Choroid plexus epithelial cell (primary cell): ENCODE measurements at places on chromosomes 1 and 21.

DNA sequence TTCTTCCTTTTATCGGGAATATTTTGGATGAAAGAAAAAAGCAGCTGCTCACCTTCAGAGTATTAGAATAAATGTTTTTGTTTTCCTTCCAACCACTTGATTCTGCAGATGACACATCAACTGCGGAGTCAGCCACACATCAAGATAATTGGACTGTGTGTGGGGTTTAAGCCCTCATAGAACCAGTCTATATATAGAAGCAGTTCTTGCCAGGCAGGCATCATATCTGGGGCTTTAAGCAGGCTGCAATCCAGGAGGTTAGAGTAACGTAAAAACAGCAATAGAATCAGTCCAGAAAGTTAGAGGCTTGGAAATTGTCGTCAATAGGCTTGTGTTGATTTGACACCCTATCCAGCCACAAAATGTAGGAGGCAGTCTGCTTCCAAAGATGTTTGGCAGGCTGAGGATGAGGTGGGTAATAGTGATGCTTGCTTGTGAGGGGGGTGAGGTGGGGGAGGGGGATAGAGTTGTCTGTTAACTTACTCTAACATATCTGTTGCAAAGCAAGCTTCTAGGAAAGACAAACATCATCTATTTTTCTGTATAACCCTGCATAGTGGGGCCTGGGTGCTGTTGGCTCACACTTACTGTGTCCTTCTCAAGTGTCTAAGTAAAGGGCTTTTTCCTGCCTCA lies 64.8 kb downstream of the PEX14 start:
- DNase-seq: no peak

DNA sequence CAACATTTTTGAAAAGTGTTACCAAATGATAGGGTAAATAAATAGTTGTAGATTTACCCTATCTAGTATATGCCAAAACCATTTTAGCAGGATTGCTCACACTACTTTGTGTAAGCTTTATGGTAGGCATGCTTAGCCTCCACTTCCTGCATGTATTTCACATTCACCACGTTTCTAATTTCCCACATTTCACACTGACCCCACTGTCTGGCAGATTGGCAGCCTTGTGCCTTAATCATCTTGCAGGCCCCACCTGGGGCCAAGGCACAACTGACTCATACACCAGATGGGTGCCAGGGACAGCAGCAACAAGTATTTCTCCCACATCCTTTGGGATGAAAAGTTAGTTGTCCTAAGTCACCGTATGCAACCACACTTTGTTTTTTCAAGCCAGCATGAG lies 21.2 kb upstream of the CENPF start:
- DNase-seq: peak; percentile 61

- DNase-seq: no peak
Measured at GRCh38 chr21:14071902-14072734, 138.6 kb downstream of the LIPI start.

GRCh38 chr1:96682056-96682455 lies 39.5 kb upstream of the PTBP2 start:
- no peak for DNase-seq

DNA sequence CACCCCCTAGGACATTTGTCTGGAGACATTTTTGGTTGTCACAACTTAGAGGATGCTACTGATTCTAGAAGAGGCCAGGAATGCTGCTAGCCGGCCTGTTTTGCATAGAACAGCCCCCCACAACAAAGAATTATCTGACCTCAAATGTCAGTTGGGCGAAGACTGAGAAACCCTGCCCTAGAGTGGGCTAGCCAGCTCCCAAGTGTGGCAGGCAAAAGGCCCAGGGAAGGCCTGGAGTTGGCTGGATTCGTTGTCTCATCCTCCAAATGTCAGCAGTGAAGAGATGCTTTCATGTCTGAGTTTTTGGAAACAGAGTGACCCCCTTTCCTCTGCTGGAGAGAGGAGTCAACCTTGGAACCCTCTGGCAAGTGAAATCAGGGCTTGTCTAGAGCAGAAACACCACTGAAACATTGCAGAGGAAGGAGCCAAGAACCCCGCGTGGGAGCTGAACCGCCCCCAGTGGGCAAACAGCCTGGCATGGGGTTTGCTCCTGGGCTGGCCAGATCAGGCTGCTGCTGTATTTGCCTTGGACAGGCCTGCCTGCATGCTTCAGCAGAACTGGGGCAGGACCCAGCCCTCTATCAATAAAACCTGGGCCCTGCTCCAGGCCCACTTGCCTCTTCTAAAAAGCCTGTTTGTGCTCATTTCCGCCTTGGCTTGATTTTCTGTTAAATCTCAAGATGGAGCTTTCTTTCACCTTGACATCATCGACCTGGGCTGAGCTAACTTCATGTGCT lies 32.9 kb downstream of the RASSF5 start:
- DNase-seq: no peak

DNA sequence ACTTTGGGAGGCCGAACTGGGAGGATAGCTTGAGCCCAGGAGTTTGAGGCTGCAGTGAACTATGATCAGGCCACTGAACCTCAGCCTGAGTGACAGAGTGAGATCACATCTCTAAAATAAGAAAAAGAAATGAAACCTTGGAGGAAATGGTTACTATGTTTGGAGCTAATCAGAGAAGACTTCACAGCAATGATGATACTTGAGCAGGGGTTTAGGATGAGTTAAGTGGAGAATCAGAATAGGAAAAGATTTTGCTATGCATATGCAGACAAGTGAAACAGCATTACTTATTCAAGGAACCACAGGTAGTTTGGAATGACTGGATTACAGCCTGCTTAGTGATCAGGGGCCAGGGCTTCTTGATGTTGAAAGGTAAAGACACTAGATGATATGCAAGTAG lies 1.3 kb upstream of the CD5L start:
- no peak for DNase-seq

- DNase-seq: no peak
Measured at GRCh38 chr1:11486231-11487009, 7.5 kb downstream of the DISP3 start.

DNA sequence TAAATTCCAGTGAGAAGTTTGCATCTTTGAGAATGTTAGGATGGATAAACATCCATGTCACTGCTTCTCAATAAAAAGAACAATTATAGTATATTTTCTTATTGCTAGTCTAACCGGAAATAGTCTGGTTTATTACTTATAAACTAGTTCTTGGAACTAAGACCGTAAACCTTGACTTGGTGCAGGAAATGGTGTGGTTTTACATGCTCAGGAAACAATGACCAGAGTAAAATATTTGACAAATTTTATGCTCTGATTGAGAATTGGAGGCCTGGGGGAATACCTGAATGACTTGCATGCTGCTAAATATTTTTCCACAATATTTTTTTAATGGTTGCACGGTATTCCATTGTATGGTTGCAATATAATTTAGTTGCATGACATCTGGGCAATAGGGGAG lies 76.3 kb downstream of the XCL2 start:
- no peak for DNase-seq

GRCh38 chr1:2785631-2786328 lies 15.7 kb downstream of the TTC34 start:
- DNase-seq: no peak

DNA sequence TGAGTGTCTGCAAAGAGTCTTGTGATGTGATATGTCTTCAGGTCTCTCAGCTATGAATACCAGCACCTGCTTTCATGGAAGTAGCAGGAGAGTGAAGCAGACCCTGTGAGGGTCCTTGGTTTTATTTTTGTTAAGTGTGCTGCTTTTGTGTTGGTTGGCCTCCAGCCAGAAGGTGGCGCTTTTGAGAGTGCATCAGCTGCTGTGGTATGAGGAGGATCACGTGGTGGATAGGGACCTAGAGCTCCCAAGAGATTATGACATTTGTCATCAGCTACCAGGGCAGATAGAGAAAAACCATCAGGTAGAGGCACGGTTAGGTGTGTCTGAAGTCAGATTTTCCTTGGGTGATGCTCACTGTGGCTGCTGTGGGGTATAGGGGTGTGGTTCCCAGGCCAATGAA lies 1232.1 kb downstream of the MRPL39 start:
- no peak for DNase-seq

DNA sequence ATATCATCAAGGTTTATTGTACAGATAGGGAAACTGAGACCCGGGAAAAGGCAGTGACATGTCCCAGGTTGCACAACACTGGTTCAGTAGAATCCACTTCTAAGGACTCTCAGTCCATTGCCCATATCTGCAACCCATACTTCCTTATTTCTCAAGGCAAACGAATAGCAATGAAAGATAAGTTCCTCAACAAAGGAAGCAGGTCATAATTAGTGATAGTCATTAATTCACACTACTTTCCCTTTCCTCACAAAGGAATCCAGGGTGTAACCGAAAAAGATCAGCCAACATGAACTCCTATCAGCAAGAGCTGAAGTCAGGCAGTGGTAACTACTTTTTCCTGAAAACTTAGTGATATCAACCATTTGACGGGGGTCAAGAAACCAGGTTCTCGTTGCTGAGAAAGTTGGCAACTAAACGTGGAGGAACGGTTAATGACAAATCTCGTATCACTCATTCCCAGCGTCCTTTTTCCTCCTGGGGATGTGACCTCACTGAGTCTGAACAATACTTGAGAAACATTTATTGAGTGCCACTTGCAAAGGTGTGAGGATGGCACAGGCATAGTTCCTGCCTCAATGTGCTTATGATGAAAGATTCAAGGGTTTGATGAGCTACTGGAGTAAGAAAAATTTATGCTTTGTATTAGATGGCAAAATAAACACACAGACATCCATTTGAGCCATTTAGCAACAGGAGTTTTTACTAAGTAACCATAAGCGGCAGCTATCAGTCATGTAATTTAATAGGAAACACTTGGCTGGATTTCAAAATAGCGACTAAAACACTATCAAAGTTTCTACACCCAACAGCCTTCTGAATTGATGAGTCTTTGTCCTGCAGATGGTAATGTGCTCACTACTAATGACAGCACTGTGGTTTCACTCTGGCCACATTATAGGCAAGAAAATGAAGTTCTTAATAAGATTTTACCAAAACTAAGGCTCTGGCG lies 82.3 kb downstream of the PLPP3 start:
- no peak for DNase-seq

DNA sequence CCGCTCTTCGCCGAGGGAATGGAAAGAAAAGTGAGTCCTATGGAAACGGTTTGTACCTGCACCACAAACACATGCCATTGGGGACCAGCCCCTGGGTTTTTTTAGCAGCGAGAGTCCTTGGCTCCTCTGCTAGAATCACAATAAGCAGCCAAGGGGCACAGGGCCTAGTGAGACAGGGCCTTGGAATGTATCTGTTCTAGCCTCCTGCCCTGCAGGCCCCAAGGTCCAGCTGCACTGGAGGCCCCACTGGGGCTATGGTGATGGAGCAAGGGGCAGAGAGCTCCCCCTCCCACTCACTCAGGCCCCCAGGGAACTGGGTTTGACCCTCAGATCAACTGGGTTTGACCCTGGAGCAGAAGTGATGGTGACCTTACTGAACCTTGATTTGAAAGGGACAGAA lies 14.4 kb downstream of the SHISA4 start:
- peak; percentile 60 for DNase-seq

DNA sequence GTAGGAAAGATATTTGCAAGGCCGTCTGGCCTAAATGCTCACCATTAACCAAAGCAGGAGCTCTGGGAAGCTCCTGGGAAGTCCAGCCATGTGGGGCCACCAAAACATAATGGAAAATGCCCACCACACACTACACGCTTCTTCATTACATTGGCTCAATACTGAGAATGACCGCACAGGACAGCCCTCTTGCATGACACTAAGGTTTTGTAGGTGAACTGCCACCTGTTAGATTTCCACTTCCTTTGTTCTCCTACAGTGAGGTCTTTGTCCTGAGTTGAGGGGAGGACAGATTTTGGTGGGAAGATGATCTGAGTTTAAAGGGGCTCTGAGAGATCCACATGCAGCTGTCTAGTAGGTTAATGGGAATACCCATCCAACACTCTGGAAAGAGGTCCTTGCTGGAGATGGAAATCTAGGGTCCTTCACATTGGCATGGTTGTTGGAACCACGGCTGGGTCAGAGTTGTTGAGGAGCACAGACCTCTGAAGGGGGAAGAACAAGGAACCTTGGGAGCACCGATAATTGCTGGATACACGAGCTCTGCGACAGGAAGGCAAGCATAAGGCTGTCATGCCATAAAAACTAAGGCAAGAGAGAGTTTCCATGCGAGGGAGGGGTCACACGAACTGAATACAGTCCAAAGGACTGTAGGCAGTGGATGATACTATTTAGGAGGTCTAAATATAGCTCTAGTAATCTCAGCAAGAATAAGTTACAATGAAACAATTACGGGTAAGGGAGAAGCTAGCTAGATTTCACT lies 105.5 kb upstream of the IRF2BP2 start:
- DNase-seq: no peak

GRCh38 chr1:211192227-211192626 lies 58.3 kb upstream of the KCNH1 start:
- DNase-seq: no peak

- no peak for DNase-seq
Measured at GRCh38 chr1:56824938-56825337, 5.7 kb upstream of the FYB2 start.

- DNase-seq: no peak
Measured at GRCh38 chr1:21620496-21620895, 48.7 kb downstream of the RAP1GAP start.

GRCh38 chr1:3925762-3926161 lies 25.7 kb upstream of the C1orf174 start:
- DNase-seq: no peak

- no peak for DNase-seq
Measured at GRCh38 chr1:210940081-210940617, 193.8 kb downstream of the KCNH1 start.

- DNase-seq: no peak
Measured at GRCh38 chr1:1053682-1054081, 20.4 kb downstream of the RNF223 start.

DNA sequence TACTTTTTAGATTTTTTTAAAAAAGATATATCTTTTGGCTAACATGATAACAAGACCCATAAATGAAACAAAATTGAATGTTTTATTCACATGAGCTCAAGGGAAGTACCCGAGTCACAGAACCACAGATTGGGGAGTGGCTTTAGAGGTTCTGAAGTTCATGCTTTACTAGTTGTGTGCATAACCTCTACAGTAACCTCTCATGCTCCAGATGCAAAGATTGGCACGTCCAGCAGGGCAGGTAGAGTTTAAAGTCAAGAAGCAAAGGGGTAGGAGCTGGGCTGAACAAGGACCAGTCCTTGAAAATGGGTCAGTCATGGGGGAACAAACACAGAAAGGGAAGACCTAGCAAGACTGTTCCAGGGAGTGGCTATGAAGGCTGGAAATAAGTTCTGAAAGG lies 109.6 kb downstream of the RNF220 start:
- DNase-seq: no peak

DNA sequence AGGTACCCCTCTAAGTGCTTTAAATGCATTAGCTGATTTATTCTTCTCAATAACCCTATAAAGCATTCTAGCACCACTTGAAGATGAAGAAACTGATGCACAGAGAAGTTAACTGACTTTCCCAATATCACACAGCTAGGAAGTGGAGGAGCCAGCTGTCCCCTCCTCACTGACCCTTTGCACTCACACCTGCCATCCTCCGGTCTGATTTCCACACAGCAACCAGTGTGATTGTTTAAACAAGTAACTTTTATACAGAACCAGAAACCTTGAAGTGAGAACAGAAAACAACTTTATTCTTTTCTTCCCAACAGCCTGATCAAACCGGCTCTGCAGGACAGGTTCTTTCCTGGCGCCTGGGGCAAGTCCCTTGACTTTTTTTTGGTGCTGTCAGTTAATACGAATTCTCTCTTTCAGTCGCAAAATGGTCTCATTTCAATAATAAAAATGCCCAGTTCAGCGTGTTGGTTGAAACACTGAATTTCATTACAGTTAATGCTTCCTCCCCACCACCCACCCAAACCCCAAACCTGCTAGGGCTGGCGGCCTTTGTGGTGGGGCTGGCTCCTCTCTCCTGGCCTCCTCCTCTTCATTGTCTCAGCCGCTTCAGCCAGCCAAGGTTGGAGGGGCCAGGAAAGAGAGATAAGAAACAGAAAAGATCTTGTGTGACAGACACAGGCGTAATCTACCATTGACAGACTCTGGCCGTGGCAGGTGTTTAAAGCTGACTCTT lies 26.4 kb upstream of the EEIG2 start:
- no peak for DNase-seq
